Stimulated activated CD8-positive, alpha-beta memory T cell treated with anti-CD3 and anti-CD28 coated beads, Interleukin-2, amount 100 ng/mL, for 1 hour (primary cell): ENCODE measurements at places on chromosomes 5 and 9.

DNA sequence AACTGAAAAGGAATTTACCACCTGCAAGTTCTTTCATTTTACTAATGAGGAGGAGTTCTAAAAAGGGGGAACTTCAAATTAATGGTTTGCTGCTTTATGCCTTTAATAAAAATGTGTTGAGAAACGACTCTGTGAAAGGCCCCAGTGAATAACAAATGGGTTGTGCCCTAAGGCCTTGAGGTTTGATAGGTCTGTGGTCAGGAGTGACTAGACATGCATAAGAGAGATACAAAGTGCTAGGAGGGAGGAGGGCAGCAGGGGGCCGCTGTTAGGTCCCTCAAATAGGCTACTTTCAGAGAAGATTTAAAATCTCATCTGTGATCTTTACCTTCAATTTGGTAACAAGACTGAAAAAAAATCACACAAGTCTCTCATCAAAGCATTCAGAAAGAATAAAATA, 58.3 kb downstream of the FAM81B start:
- no peak for DNase-seq

DNA sequence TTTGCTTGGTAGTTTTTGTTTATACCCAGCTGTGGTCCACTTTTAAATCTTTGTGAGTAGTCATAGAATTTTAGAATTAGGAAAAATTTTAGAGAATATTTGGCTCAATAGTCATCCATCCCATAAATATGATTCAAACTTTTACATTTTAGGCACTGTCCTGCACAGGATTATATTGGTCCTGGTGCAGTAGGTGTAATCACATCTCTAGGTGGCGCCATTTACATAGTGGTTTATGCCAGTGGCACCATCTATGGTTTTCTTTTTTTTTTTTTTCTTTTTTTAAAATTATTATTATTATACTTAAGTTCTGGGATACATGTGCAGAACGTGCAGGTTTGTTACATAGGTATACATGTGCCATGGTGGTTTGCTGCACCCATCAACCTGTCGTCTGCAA, 260.7 kb upstream of the KCNN2 start:
- no peak for DNase-seq

DNA sequence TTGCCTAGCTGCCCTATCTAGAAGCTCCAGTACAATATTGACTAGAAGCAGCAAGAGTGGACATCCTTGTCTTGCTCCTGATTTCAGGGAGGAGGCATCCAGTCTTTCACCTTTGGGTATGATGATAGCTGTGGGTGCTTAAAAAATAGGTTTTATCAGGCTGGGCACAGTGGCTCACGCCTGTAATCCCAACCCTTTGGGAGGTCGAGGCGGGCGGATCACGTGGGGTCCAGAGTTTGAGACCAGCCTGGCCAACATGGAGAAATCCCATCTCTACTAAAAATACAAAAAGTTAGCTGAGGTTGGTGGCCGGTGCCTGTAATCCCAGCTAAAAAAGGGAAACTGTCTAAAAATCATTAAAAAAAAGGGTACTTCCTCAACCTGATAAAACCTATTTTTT, 2.0 kb upstream of the CAMSAP1 start:
- no peak for DNase-seq

DNA sequence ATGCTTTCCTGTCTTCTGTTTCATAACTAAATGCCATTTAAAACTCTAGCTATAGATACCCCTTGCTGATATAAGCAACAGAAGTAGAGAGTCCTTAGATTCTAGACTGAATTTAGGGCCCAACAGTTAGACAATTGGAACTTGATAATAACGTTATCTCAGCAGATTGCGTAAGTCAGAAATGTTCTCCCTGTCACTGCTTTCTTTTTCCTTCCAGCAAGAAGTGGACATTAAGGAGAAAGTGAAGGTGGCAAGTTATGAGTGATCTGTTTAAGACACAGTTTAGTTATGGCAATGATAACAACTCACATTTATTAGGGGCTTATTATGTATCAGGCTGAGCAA, 6.9 kb upstream of the GLIS3 start:
- DNase-seq = no peak

DNA sequence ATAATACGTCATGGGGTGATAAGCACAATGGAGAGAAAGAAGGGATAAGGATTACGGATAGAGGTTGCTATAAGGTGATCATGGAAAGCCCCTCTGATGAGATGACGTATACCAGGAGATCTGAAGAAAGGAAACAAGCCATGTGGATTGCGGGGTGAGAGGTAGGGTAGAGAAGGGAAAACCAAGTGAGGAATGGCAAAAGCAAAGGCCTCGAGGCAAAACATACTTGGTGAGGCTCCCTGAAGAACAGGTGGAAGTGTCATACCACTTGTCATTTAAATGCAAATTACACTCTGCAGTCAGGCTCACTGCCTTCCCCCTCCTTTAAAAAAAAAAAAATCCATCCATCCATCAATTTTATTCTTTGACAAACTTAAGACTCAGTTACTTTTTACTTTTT, 420.8 kb downstream of the RAB3C start:
- no peak for DNase-seq

DNA sequence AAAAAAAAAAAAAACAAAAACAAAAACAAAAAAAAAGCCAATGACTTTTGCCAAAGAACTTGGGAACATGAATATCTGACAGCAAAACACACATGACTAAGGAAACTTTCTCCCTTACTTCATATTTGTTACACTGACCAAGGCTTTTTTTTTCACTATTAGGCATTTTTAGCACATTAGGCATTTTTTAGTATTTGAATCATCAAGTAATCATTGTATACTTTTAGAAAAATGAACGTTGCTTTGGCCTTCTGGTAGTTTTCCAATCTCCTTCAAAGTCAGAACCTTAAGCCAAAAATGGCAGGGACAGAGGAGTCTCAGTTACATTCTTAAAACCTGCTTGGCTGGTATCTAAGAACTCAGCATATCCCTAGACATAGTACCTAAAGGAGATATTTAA, 19.3 kb downstream of the NREP start:
- DNase-seq = no peak

DNA sequence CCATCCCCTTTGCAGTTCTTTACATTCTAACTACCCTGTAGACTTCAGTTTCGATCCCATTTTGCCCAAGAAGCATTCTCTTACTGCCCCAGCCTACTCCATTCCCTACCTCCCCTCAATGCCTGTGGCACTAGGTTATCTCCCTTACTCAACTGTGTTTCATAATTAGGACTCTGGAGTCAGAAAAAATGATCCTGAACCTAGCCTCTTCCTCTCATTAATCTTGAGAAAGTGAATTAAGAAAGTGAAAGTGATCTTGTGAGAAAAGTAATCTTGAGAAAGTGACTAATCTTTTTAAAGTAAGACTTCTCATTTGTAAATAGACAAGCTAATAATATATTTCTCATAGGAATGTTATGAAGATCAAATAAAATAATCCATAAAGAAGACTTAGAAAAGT, 444.0 kb upstream of the TRPC7 start:
- DNase-seq = no peak

DNA sequence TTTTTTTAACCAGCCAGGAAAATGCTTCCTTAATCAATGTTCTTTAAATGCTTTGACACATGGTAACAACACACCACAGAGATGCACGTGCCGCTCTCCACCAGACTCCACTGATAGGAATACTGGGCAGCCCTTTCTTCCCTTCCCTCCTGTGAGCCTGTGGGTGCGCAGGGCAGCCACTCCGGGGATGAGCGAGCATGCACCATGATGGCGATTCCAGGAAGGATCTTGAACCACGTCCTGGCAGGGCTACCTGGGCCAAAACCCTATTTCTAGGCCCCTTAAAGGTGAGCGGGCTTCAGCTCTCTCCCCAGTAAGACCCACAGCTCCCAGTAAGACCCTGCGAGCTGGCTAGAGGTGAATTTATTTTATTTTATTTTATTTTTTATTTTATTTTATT, 128.2 kb downstream of the MVB12B start:
- DNase-seq = no peak

DNA sequence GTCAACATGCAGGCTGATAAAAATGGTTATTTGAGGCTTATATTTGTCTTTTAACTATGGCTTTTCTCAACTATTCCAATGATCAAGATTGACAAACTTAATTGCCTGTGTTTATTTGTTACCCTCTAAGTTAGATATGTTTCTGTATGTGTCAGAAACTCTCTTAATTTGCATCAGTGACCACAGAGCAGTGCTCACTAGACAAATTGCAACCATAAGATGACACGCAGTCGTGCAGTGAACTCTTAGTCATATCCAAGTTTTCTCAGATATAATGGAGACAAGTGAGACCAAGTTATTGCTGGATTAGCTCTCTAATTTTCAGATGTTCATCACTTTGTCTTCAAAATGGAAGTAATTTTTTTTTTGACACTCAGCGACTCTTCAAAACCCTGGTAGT, 342.2 kb upstream of the RFX3 start:
- DNase-seq = no peak

DNA sequence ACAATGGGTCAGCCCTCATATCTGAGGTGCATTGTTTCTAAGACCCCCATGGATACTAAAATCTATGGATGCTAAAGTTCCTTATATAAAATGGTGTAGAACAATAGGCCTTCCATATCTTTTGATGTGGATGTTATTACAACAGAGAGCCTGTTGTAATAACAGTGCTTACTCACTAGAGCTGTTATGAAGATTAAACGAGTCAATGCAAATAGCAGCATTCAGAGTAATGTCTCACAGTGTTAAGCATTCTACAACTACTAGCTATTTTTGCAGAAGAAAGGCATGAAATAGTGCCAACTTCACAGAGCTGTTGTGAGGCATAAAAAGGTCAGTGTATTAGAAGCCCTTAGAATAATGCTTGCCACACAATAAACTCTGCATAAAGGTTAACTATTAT, 13.0 kb downstream of the CHSY3 start:
- DNase-seq = no peak

DNA sequence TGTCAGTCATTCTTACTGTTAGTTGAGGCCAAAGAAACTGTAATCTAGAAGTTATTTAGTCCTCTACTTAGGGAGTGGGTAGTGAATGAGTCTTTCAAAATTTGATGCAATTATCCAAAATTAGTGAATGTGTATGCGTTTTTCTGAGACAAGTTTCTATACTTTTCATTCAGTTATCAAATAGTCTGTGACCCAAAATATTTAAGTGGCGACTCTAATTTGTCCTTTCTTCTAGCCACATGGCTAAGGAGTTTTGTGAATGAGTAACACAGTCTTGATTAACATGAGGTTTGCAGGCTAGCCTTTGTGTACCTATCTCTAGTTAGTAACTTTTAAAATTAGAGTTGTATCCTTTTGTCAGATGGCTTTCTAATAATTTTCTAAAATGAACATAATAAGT, 45.6 kb downstream of the COMMD10 start:
- no peak for DNase-seq

GRCh38 chr9:83701769-83702168, 6.0 kb downstream of the UBQLN1 start:
- no peak for DNase-seq

- no peak for DNase-seq
These were observed 132.2 kb upstream of the TARS1 start for GRCh38 chr5:33308586-33308985.

- DNase-seq = no peak
These were observed 444 bp upstream of the CPLX2 start for GRCh38 chr5:175870820-175871447.

GRCh38 chr9:81575956-81576355, 113.4 kb downstream of the TLE1 start:
- no peak for DNase-seq

DNA sequence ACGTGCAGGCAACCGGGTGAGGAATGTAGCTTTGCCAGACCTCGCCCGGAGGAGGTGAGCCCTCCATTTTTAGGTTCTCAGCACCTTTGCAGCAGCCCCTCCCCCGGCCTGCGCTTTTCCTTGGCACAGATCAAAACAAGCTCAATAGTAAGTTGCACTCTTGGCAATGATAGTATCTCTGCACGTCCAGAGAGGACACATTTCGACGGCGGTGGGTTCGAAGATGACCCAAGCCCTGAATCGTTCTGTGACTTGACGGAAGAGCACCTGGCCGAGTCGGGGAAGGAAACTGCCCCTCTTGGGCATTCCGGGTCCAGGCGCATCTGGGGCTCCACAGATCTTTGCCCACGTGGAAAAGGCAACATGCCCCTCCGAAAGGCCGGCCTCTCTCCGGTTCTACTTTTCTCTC, 904 bp downstream of the GDNF start:
- no peak for DNase-seq

DNA sequence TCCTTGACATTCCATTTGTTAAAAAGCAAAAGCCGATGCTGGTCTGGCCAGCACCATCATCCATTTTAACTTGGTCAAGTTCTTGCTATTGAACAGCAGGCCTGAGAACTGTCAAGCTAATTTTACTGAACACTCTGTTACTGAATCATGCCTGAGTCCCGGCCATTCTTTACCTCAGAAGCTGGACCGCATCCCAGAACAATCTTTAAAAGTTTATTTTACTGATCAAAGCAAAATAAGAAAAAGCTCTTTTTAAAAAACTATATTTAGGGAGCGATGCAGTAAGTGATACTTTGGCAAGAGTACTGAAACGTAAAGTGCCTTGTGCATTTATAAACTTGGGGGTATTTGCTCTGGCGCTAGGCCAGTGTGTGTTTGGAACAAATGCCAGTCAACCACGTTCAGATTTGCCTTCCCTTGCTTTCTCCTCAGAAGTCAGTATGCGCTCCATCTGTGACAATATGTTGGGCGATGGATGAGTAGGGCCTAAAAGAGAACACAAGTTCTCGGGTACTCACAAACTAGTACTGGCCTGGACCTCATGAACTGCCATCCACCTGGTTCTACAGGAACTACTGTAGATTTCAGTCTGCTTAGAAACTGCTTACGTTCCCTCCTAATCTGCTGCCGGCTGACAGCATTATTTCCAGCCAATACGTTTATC, 161.9 kb downstream of the MAPKAP1 start:
- no peak for DNase-seq

- no peak for DNase-seq
These were observed 150.5 kb downstream of the ARL15 start for GRCh38 chr5:54159893-54160195.

- DNase-seq = no peak
These were observed 440.0 kb downstream of the SEMA5A start for GRCh38 chr5:9105851-9106250.

GRCh38 chr9:71966601-71967000, 55.2 kb downstream of the C9orf85 start:
- no peak for DNase-seq

GRCh38 chr5:28523888-28524635, 1485.7 kb upstream of the CDH9 start:
- DNase-seq = no peak

GRCh38 chr5:69004676-69005075, 89.1 kb upstream of the SLC30A5 start:
- DNase-seq = no peak

DNA sequence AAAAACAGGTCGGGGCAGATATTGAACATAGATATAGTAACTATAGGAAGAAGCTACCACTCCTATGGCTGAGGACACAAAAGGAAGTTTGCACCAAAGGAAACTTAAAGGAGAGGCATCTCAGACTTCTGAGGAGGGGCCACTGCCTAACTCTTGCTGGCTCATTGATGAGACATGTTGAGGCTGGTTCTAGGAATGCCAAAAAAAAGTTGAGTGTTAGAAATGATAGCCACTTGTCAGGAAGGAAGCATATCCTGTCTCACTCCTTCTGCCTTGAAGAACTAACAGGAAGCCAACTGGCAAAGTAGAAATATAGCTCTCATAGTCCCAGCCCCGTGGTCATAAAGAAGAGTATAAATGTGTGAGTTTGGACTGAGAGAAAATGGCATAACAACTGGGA, 23.3 kb upstream of the STOM start:
- no peak for DNase-seq
